Esophagus muscularis mucosa (tissue), 4 donors: ENCODE measurements at places on chromosomes 1 and 21. TPM values are rescaled to one million over a fixed set of nuclear protein-coding genes. Genes with fewer than 3 reads are reported as not detected.

- no peak for DNase-seq
These were observed 3.7 kb upstream of the SDE2 start for GRCh38 chr1:226002667-226003501.

The CA6 gene
- total RNA-seq, result not detected

GRCh38 chr1:175864183-175864582, 120.8 kb upstream of the TNR start:
- no peak for DNase-seq

The TNFRSF1B gene
- 36.0 TPM for total RNA-seq

The ETV3L gene
- total RNA-seq, result not detected

GRCh38 chr1:173415490-173415889, 61.6 kb upstream of the PRDX6 start:
- no peak for DNase-seq

- DNase-seq, result no peak
These were observed 62.5 kb downstream of the PRKAB2 start for GRCh38 chr1:147109762-147110161.

DNA sequence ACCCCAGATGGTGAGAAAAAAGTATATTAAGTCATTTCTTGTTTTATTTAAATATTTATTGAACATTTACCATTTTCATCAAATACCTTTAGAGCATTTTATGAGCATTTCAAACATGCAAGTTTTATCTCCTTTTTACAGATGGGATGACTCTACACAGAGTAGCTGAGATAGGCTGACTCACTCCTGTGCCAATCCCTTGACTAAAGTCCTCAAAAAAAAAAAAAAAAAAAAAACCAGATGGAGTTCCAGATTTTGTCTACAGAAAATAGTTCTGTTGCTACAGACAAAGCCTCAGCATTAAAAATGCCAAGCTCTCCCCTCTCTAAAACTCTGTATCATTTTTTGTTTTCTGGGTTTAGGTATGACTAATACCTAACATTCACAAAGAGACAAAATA, 303.0 kb upstream of the PLD5 start:
- no peak for DNase-seq

The SUSD4 gene
- 3.3 TPM for total RNA-seq

The MAN1C1 gene
- 20.2 TPM for total RNA-seq

The SERPINC1 gene
- total RNA-seq, result not detected

GRCh38 chr21:31041295-31042079, 3.2 kb upstream of the KRTAP19-8 start:
- no peak for DNase-seq
